Activated gamma-delta T cell (primary cell): ENCODE measurements at places on chromosomes 1 and 21.

GRCh38 chr1:160954158-160955104, at the start of gene ITLN2:
ITLN2 (minus strand) TSS chr1:160954809; CDS start chr1:160954741, 68 bp downstream.
- no peak for DNase-seq

- no peak for DNase-seq
These were observed at the start of gene S100B for GRCh38 chr21:46604975-46605766. S100B (minus strand) TSS chr21:46605082; CDS start chr21:46602415, 2,667 bp downstream.

- no peak for DNase-seq
These were observed 58.4 kb downstream of the DYRK1A start for GRCh38 chr21:37425001-37425400.

- DNase-seq, result no peak
These were observed 16.4 kb upstream of the CCDC17 start for GRCh38 chr1:45640293-45640692.

GRCh38 chr1:25099343-25099951, 132.9 kb downstream of the SYF2 start:
- DNase-seq, result no peak

DNA sequence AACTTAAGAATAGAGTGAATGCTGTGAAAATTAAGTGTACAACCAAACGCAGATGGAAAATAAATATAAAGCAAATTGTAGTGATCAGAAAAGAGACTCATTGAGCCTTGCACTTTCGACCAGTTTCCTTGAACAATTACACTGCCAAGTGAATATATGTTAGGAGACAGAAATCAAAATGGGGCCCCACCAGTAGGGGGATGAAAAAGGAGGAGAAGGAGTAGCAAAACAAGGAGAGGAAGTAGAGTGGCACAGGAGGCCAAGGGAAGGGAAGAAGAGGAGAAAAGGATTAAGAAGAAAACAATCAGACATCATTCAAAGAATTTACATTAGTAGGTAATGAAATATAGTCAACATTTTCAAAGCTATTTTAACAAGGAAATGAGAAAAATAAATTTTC, 1770.6 kb downstream of the PLA2G4A start:
- no peak for DNase-seq

DNA sequence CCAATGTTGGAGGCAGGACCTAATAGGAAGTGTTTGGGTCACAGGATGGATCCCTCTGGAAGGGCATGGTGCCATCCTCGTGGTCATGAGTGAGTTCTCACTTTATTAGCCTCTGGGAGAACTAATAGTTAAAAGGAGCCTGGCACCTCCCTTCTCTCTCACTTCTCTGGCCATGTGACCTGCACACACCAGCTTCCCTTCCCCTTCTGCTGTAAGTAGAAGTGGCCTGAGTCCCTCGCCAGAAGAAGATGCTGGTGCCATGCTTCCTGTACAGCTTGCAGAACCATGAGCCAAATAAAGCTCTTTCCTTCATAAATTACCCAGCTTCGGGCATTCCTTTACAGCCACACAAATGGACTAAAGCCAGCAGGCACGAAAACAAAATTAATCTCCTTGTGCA, 23.6 kb downstream of the ACOT7 start:
- DNase-seq, result no peak

GRCh38 chr21:34528131-34528561, 16.1 kb upstream of the KCNE1 start:
- DNase-seq, result no peak

GRCh38 chr1:201703621-201704438, 125.1 kb upstream of the IPO9 start:
- DNase-seq, result no peak

DNA sequence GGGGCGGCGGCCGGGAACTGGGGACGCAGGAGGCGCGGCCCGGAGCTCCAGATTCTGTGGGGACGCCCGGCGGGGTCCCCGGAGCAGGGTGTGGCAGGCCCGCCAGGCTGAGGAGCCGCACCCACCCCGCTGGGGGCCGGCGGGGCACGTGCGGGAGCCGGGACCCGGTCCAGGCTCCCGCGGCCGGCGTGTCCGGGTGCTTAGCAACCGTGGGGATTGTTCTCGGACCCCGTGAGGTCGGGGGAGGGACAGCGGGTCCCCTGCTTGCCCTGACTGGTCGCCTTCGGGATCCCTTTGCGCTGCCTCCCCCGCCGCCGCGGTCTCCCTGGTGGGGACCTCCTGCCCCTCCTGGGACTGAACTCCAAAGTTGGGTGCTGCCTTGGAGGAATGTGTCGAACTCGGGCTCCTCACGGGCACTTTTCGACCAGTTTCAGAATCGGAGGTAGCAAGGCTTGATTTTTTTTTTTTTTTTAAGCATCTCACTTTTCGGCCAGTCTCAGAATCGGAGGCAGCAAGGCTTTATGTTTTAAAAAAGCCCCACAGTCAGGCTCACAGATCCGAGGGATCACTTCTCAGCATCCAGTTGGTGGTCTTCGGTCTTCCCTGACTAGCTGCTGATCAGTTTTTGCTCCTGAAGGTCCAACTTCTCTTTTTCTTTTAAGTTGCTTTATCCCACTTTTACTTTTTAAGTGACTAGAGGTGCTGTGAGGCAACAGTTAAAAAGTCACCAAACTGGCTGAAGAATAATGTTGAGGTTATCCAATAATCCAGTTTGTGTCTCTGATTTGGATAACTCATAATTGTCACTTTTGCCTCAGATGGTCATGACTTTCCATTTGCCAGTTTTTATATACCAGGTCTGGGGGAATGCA, 648 bp downstream of the FAM76A start:
- DNase-seq, result peak; percentile 43

DNA sequence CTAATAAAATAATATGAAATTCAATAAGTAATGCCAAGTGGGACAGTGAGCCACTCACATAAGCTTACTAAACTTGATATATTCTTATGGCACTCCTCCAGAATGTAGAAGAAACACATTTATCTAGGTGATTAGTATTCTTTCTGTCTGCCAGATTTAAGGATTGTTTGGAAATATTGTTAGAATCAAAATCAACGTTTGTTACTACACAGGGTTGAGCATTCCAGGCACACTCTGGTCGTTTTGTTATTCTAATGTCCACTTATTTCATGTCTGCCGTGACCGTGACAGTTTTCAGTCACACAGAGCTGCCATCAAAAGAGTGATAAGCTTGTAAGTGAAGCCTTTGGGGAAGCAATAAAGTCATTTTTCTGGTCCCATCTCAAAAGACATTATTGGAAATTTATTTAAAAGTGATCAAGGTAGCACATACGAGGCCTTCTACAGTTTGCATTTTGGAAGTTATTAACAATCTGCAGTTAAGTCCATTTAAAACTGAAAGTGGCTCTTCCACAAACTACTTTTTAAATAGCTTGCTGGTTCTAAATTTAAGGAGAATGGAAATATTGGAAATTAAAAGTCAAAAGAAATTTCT, 38.0 kb downstream of the NFIA start:
- DNase-seq, result no peak

DNA sequence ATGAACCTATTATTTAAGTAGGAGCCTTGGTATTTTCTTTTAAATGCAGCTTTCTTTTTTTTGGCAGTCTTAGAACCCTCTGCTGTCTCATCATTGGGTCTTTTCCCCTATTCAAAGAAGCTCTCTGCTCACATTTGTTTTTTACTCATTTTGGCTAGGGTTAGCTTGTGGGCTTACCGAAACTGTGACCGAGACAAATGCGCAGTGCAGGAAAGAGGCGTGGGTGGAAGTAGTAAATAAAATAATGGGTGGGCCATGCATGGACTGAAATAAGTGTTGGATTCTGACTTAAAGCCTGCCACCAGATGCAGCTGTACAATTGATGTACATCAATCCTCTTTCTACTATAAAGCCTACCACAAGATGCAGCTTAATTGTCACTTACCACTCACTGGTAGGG, 14.7 kb downstream of the XPR1 start:
- no peak for DNase-seq

DNA sequence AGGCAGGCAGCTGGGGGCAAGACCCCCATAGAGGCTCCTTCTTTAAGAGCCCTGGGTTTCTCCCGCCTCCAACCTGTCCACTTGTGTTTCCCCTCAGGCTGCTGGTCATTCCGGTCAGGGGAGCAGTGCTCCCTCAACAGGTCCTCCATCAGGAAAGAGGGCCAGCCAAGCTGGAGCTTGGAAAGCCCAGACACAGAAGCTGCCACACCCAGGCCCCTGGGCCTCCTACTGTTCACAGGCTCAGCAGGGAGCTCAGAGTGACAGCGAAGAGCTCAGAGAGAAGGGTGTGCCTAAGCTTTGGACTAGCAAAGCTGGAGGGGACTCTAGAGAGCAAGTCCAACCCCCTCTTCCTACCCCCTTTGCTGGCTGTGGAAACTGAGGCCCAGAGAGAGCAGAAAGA, 10.3 kb upstream of the CDCP2 start:
- DNase-seq, result no peak

DNA sequence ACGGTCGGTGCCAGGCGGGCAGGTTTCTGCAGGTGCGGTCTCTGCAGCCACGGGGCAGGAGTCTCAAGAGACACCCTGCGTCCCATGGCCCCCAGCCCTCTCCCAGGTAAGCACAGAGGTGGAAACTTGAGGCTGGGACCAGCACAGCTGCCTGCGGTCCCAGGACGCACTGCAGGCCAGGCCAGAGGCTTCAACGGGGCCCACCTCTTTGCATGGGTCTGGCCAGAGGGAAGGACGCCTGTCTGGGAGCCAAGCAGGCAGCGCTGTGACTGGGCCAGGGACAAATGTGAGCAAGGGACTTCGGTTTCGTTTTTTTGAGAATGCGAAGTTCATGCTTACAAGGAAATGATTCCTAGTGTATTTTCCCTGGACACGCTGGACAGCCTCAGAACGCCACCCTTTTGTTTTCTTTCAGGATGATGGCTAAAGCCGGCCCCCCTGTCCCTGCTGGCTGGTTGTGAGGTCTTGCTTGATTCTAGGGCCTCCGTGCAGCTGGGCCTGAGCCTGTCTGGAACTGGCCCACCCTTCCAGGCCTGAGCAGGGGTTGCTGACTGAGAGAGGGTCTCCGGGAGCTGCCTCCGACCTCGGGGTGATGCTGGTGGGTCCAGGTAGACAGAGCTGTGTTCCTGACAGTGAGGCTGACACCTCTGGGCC, 38.3 kb downstream of the MORN1 start:
- DNase-seq, result no peak

- no peak for DNase-seq
These were observed 2.7 kb downstream of the RHBG start for GRCh38 chr1:156371553-156372264.
